Sigmoid colon (tissue), 7 donors: ENCODE measurements at places on chromosomes 6 and 20. TPM values are rescaled to one million over a fixed set of nuclear protein-coding genes. Genes with fewer than 3 reads are reported as not detected.

DNA sequence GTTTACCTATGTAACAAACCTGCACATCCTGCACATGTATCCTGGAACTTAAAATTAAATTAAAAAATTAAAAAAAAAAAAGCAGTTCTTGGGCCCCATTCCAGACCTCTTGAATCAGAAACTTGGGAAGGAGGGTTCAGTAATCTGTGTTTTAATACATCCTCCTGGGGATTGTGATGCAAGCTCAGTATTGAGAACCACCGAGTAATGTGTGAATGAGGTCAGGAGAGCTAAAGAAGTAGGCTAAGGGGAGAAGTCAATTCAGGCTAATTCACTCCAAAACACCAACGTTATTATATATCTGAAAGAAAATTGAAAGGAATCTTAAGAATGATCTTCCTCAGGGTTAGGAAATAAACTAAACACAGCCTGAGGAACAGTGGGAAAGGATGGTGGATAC is 120.4 kb downstream of the RNF144B start:
- DNase-seq = no peak

The DDO gene
- 3.6 TPM for total RNA-seq

- DNase-seq = no peak
These were observed 187.9 kb upstream of the COL21A1 start for GRCh38 chr6:56435326-56435725.

DNA sequence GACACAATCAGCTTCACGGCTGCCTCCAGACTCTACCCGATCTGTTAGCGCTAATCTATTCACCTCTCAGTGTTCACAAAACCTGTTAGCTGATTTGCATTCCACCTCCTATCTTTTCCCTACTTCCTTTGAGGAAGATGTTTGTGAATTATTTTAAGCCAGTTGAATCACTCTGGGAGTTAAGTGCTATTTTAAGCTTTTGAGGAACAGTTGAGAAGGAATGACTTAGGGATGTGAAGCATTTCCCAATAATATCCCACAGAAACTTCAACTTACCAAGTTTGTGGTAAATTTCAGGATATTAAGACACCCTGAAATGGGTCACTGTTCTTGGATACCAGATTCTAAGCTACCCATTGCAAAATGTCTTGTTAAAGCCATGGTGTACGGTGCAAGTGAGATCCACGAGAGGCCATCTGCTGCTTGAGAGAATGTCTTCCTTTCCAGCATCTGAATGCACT is 145.2 kb upstream of the CITED2 start:
- DNase-seq = no peak

- DNase-seq = no peak
These were observed 10.7 kb downstream of the ZNF165 start for GRCh38 chr6:28090917-28091586.

DNA sequence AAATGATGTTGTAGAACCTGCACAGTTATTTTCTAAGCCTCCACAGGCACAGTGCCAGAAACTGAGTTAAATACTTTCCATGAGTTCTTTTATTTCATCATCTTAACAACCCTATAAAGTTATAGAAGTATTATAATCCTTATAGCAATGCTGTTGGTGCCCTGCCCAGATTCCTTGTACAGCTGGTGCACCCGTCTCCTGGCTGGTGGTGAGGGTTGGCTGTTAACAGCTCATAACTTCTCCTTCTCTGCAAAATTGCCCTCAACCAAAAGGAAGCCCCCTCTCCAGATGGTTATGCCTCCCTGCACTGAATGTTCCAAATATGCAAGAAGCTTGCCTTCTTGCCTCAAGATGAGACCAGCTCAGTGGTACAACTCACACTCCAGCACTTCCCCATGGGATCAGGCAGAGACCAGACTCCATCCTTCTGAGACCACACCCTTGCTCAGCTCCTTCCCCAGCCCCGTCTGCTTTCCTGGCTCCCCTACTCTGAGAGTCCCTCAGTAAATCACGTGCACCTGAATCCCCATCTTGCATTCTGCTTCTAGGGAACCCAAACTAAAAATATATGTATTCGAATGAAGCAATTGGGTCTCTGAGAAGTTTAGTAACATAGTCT is 304.4 kb upstream of the PLCB4 start:
- DNase-seq = peak; percentile 75
